Stimulated activated CD4-positive, alpha-beta T cell treated with anti-CD3 and anti-CD28 coated beads, Interleukin-12 subunit alpha, Interleukin-12 subunit beta, amount 100 ng/mL, for 4 hours (primary cell): ENCODE measurements at places on chromosomes 3 and 15.

- peak; percentile 25 for DNase-seq
These were observed 85.2 kb downstream of the KBTBD8 start for GRCh38 chr3:67083277-67083676.

- DNase-seq: no peak
These were observed 206.0 kb upstream of the KBTBD8 start for GRCh38 chr3:66792086-66792485.

- peak; percentile 12 for DNase-seq
These were observed 323.5 kb downstream of the RORA start for GRCh38 chr15:60905587-60905986.

DNA sequence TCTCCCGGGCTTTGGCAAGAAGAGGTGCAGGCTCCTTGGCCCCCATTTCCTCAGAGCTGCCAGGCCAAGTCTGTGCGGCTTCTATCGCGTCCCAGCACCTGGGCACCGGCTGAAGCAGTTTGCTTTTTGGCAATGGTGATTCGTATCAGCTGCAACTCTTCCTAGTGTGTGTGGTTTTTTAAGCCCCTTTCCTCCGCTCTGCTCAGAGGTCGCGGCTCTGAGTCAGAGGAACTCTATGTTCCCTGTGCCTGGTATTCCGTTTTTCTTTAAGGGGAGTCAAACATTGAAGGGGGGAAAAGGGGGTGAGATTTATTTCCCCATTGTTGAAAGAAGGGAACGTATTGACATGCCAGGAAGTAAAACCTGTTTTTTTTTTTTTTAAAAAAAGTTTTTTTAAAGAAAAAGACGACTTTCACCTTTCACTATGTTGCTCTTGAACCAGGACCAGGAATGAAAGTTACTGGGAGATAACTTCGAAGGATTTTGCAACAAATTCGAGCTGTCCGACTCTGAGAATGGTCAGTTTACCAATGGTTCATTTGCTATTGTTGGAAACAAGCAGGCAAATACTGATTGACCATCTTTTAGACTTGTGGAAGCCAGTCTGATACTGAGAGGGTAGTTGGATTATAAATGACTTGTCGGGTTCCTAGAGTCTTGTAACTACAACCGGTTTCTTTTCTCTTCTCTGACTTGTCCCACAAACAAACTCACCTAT lies 1.1 kb downstream of the ARMC8 start:
- no peak for DNase-seq

GRCh38 chr3:8879347-8879944 lies 83.8 kb downstream of the RAD18 start:
- DNase-seq: no peak

GRCh38 chr15:84750583-84751092 lies 2.2 kb downstream of the ZNF592 start:
- no peak for DNase-seq

GRCh38 chr15:40918799-40919392 lies 10.2 kb upstream of the DLL4 start:
- no peak for DNase-seq

GRCh38 chr3:184085389-184085852 lies 11.4 kb upstream of the HTR3E start:
- DNase-seq: no peak

DNA sequence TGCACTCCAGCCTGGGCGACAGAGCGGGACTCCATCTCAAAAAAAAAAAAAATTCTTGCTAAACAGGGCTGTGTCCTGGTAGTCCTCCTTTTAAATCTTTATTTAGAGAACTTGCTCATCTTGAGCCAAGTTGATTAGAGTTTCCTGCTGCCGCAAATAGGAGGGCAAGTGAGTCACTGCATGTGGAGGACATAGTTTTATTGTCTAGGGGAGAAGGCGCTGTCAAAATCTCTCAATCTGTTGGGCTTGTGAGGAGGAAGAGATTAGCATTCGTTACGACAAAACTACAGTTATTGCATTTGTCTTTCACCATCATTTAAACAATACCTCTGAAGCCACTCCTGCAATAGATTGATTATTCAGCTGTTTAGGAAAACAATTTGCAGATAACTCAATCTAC lies 11.5 kb downstream of the MUC4 start:
- no peak for DNase-seq

- no peak for DNase-seq
These were observed 148.1 kb downstream of the NEK11 start for GRCh38 chr3:131174752-131175151.

DNA sequence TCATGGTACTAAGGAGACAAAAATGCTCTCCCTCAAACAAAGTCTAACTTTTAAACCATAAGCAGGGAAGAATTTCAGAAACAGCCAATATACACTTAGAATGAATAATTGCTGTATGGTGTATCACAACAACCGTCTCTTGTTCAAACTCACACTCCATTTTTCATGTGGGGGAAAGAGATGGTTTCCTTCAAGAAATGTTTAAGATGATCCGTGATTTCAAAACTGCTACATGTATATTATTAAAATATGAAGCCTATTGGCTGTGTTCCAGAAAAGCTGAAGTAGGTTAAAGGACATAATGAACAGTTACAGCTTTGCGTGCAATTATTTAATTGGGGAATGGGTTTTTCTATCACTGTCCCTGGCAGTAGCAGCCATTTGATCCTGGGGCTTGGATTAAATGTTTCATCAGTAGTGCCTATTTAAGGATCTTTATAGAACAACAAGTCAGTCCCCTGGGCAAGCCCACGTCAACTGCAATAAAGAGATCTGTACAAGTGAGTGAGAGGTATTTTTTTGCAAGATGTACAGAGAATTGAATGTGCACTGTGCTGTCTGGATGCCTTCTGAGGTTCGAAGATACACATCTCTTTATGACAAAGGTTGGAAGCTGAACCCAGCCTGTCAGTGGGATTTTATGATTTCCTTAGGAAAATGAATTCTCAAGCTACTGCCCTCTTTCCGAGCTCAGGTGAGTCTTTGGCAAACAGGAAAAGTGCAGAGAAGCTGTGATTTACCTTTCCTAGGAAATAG lies 337.2 kb upstream of the RARB start:
- DNase-seq: no peak

GRCh38 chr15:99114511-99115299 lies 9.8 kb downstream of the SYNM start:
- no peak for DNase-seq

DNA sequence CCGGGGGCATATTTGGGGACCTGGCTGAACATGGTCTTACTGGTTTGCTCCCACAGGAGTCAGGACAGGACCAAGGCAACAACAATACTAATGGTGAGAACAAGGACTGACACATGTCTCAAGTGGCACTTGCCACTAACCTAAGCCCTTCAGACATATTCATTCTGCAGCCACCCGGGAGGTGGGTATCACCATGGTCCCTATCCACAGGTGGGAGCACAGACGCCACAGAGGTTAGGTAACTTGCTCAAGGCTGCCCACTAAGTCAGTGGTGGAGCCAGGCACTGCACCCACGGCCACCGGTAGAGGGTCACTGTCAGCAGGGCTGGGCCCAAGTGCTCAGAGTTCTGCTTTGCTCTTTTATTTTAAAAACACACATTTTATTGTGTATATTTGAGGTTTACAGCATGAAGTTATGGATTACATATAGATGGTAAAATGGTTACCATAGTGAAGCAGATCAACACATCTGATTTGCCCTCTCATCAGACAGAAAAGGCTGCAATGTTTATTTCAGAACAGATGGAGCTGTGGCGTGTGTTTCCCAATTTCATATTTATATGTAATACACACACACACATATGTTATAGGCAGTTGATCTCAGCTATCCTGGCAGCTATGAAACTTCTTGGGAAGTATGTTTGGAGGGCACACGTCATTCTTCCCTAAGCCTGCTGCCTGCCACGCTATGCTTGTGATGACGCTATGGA lies 30.0 kb upstream of the SLC41A3 start:
- DNase-seq: no peak

DNA sequence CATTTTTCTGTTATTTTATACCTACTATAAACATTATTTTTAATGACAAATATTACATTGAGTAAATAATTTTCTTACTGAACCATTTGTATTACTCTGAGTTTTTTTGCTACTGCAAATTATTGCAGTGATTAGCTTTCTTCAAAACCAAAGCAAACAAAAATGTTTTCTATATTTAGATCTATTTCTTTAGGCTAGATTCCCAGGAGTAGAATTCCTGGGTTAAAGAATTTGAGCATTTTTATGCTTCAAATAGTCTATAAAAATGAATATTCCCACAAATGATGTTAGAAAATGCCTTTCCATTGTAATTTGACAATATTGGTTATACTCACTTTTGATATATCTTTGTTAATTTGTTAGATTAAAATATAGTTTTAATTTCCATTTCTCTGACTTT lies 76.8 kb downstream of the LEKR1 start:
- DNase-seq: no peak

DNA sequence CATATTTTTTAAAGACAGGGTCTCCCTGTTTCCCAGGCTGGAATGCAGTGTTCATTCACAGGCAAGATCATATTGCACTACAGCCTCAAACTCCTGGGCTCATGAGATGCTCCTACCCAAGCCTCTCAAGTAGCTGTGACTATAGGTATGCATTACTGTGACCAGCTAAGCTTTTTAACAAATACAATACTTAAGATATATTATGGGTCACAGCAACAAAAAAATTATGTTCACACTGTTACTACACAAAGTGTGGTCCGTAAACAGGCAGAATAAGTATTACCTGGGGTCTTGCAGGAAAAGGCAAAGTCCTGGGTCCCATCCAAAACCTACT lies 152.5 kb downstream of the VPS13C start:
- no peak for DNase-seq

GRCh38 chr15:38651328-38652038 lies 86.9 kb upstream of the RASGRP1 start:
- DNase-seq: peak; percentile 17

DNA sequence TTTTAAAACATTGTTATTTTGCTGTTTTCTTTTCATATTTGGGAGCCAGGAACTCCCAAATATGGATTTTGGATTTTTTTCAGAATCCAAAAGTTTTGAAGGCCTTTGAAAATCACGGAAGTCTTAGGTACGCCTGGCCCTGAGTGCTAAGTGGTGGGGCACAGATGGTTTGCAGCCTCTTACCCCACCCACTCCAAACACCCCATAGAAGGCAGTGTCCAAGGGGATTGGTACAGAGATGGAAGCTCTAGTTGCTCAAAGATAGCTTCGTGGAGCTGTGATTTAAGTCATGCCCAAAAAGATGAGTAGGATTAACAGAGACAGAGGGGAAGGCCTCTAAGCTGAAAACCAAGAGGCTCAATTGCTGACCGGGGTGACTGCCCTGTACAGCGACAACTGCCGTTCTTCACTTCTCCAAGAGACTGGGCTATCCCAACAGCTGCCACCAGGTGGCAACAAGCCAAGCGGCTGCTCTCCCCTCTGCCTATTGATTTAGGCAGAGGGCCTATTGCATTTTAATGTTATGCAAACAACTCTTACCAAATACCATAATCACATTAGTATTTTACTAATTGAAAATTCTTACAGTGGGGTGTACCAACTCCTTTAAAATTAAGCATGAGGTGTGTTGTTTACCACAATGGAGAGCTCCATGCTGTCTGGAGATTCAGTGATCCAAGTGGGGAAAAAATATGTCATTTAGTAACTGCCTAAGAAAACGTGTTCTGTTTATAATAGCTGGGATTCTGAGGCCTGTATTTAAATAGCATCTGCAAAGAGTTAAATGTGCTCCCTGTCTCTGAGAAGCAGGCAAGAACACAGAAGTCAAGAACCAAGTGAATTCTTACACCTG lies 64.0 kb upstream of the C15orf61 start:
- peak; percentile 89 for DNase-seq

GRCh38 chr3:17983106-17983505 lies 240.7 kb upstream of the TBC1D5 start:
- no peak for DNase-seq

- no peak for DNase-seq
These were observed 90.7 kb upstream of the HES1 start for GRCh38 chr3:194045289-194045688.

GRCh38 chr3:61926923-61927322 lies 365.6 kb downstream of the PTPRG start:
- no peak for DNase-seq

GRCh38 chr3:143963946-143964345 lies 7.7 kb upstream of the DIPK2A start:
- no peak for DNase-seq

- DNase-seq: no peak
These were observed 25.9 kb downstream of the FOXL2NB start for GRCh38 chr3:138972941-138973340.
